ENCODE measurements at places on chromosomes 4 and X. TPM values are rescaled to one million over a fixed set of nuclear protein-coding genes. Genes with fewer than 3 reads are reported as not detected.

- no peak for DNase-seq
Measured at GRCh38 chrX:13265549-13266132, 54.2 kb downstream of the ATXN3L start.

DNA sequence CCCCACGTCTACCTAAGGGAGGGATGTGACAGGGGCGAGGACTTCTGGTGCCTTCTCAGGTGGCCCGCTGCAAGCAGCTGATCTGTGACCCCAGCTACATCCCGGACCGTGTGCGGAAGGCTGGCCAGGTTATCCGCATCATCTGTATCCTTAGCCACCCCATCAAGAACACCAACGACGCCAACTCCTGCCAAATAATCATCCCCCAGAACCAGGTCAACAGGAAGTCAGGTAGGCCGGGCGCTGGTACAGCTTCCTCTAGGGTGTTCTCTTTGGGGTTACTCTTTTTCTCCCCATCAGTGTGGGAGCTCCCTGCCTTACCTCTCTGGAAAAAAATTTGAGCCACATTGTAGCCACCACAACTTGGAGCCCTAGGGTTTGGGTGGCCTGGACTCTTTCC lies 2.4 kb upstream of the FAM50A start:
- DNase-seq, result no peak

DNA sequence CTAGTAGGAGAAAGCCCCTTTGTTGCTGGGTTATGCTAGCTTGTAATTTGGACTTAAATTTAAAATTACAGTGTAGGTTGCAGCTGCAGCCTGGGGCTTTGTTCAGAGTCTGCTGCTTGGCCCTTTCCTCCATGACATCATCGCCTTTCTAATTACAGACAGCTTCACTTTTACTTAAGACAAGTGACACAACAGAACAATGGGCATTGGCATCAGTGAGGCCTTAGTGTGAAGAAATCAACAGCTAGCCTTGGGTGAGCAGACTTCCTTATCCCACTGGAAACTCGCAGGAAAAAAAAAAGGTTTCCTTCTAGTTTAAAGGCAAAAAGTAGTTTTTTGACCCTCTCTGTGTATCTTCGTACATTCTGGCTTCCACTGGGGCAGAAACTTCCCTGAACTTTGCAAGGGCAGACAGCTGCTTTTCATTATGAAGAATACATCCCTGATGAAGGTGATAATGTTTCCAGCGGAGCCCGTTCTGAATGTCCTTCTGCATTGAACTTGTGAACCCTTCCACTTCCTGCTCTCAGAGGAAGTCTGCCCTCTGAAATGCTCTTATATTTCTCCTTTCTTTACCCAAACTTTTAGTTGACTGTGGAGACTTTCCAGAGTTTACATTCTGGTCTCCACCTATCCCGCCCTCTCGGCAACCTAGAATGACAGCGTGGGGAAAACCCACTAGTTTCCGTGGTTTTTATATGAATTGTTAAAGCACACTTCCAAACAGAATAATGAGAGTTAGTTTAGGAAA lies 123.2 kb upstream of the FAM9C start:
- no peak for DNase-seq

DNA sequence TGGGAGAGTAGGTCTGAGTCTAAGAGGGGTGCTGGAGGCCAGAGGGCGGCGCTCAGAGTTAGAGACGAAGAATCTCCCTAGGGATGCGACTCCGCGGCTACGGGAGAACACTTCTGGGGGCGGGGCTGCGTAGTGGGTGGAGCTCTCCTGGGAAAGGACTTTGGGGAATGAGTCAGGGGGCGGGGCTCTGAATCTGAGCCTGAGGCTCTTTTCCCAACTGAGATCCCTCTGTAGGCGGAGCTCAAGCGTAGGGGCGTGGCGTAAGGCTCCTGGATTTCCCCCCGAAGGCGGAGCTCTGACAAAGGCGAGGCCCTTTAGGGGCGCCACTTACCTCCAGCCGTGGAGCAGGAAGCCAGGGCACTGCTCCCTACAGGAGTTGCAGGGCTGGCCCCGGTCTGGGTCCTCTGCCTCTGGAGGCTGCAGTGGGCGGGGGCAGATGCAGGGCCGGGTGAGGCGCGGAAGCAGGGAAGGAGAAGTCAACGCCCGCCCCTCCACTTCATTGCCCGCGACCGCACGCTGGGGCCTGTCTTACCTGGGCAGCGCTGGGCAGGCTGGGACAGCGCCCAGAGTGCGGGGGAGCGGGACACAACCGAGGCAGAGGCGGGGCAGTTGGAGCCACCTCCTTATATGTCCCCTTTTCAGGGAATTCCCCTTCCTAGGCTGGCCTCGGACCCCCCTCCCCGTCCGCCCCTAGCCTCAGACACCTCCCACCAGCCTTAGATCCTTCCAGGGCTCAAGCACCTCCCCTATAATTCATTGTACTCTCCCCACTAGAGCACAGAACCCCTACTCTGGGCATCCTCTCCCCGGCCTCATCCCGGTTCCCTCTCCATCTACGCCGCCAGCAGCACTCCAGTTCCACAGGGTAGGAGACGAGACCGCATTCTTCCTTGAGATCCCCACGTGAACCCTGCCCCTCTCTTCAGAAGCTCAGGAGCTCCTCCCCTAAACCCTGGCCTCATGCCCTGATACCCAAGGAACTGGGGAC lies 1.6 kb downstream of the PRICKLE3 start:
- DNase-seq, result peak; percentile 43

DNA sequence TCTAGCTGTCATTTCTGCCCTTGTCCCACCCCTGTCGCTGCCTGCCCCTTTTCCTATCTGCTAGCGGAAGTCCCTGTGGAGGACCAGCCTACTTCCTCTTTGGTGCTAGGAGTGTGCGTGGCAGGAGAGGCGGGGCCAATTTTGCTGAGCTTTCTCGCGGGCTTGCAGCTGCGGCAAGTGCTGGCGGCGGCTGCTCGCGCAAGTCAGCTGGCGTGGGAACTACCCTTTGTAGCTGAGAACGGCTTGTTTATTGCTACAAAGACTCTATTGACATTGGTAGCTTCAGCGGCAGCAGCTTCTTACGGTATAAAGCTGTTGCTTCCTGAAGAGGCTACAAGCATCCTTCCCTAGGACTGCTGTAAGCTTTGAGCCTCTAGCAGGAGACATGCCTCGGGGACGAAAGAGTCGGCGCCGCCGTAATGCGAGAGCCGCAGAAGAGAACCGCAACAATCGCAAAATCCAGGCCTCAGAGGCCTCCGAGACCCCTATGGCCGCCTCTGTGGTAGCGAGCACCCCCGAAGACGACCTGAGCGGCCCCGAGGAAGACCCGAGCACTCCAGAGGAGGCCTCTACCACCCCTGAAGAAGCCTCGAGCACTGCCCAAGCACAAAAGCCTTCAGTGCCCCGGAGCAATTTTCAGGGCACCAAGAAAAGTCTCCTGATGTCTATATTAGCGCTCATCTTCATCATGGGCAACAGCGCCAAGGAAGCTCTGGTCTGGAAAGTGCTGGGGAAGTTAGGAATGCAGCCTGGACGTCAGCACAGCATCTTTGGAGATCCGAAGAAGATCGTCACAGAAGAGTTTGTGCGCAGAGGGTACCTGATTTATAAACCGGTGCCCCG lies at the start of gene MAGEH1:
MAGEH1 (plus strand) TSS at position 138 of the 843 bp plus-strand sequence; CDS start at position 386, 248 bp downstream.
- DNase-seq, result peak; percentile 82

GRCh38 chr4:137994853-137995252 lies 247.3 kb downstream of the SLC7A11 start:
- no peak for DNase-seq

- no peak for DNase-seq
Measured at GRCh38 chr4:115675719-115676118, 562.3 kb upstream of the NDST4 start.

DNA sequence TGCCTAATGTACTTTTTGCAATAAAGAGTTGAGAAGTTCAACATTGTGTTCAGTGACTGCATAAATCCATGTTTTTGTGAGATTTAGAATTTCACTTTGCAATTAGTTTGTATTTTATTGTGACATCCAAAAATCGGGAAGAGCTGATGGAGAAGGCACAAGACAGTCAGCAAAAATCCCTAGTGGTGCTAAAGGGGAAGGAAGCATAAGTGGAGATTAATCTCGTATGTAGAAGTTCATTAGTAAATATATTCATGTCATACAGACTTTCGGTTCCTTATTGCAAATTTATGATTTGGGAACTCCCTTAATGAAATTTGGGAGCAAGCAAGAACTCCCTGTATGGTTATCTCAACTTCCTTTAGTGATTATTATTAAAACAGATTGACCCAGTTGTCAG lies 57.8 kb upstream of the SLC39A8 start:
- no peak for DNase-seq

DNA sequence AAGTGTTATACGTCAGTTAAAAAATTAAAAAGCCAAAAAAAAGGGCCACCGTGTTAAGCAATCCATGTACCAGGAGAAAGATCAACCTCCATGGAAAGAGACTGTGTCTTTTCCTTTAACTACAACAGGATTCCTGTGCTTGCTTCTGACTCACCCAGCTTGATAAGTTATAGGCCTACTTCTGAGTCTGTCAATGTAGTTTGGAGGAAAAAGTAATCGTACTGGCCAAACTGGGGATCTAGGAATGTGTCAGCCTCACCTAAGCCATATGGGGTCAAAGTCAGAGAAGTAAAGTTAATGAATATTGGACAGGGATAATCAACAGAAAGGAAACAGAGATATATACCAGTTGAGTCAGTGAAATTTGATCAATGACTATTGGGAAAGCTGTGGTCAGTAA lies 470.8 kb upstream of the SLIT2 start:
- DNase-seq, result no peak

- no peak for DNase-seq
Measured at GRCh38 chr4:39636531-39637184, 2.0 kb downstream of the SMIM14 start.

- DNase-seq, result no peak
Measured at GRCh38 chrX:19688426-19688825, 173.1 kb upstream of the MAP3K15 start.

DNA sequence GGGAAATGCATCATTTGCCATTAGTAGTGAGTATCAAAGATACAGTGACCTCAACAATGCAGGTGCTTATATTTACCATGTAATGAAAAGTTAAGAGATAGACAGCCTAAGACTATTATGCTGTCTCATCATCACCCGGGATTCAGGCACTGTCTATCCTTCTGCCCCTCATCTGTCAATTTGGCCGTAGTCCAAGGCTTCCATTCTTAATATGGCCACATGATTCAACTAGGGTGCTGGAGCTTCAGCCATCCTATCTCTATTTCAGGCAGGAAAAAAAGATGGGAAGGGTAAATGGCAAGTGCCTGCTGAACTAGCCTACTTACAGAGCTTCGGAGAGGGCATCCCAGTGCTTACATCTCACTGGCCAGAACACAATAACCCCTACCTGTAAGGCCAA lies 196.7 kb upstream of the LNX1 start:
- DNase-seq, result no peak

GRCh38 chr4:53015681-53016080 lies 153.6 kb downstream of the RASL11B start:
- no peak for DNase-seq

DNA sequence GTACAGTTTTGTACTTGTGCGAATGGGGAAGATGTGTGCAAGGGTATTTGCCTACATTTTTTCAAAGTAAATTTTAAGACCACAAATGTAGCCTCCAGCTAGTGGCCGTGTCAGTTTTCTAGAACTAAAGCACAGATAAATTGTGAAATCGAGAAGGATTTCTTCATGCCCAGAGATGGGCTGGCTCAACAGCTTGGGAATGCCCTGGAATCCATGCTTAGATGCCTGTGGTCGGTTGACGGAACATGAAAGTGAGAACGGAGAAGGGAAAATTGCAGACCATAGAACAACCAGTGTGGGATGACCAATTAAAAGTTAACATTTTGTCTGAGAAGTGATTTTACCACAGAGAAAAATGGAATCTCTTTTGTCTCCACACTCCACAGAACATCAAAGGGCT lies 73.2 kb upstream of the VCX2 start:
- DNase-seq, result no peak

DNA sequence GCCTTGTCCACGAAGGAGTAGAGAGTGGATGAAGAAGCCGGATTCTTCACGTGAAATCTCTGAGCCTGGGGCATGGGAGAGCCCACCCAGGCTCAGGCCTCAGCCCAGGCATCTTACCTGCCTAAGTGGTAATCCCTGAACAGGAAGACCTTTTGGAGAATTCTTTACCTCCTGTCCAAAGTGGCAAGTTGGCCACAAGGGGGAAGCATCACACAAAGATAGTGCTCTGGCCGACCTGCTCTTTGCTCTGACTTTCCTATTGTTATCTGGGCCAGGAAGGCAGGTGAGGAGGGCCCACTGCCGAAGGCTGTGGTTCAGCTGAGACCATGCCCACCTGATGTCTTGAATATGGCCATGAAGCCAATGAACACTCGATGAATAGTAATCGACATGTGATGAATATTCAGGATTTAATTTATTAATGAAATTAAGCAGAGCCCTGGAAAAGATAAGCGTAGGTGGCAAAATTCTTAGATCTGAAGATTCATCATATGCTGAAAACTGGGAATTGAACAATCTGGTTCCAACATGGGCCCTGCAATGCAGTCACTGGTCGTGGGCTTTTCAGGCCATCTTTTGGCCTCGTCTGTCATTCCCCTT lies 93.8 kb downstream of the PDGFRA start:
- no peak for DNase-seq

GRCh38 chr4:169922632-169923276 lies 103.4 kb downstream of the MFAP3L start:
- DNase-seq, result no peak

DNA sequence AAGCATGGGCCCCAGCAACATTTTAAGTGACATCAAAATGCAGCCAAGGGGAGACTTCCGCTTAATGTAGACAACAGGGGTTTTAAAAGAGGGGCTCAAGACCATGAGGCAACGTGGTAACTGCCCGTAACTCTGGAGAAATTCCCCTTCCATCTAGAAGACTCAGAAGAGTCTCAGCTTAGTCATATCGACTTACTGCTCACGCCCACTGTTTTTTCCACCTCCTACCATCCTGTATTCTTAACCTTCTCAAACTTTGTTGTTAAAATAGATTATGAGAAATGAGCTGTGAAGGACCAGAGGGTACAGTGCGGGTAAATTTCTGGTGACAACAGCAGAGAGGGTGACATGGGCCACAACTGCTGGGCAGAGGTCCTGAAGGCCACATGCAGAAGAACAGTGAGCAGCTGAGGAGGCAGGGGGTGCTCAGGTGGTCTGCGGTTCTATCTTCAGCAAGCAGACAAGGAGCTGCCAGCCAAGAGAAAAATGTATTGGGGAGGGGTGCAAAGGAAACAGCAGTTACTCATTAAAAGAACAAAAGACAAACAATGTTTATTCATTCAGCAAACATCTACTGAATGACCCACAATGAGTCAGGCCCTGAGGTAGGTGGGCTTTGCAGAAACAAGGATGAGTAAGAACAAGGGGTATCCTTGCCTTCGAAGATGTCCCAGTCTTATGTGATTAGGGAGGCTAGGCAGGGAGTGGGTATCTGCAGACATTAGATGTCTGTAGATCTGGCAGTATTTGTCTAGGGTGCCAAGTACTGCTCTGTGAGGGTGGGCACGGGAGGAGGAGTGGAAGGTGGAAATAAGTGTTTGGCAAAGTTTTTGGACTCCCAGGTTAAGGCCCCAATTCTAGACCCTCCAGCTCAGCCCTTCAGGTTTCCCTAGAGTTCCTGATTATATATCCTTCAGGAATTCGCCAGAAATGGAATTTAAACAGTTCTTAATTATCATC lies 175.3 kb downstream of the TSPAN5 start:
- no peak for DNase-seq

Gene PPEF1
- total RNA-seq, result 0.33 TPM

Gene RASGEF1B
- total RNA-seq, result 2.5 TPM

Gene NR0B1
- total RNA-seq, result not detected

Gene PRICKLE3
- total RNA-seq, result 8.2 TPM

Gene GAGE12H
- total RNA-seq, result not detected

Gene CCDC149
- 21.4 TPM for total RNA-seq

Gene ADGRG4
- total RNA-seq, result 0.24 TPM

Gene SSX3
- total RNA-seq, result not detected

Gene SPON2
- total RNA-seq, result 162 TPM

Gene MAGEA9B
- total RNA-seq, result not detected

Gene DAPP1
- not detected for total RNA-seq
